Osteoblast (primary cell): ENCODE measurements at places on chromosomes 5 and 9. TPM values are rescaled to one million over a fixed set of nuclear protein-coding genes. Genes with fewer than 3 reads are reported as not detected.

Gene RPS14
- total RNA-seq = 1,720 and 2,211 TPM in 2 replicates

Gene NDOR1
- 5.0 and 6.2 TPM in 2 replicates for total RNA-seq

Gene KIF4B
- not detected in 2 replicates for total RNA-seq

Gene PCDHGB4
- total RNA-seq = 14.1 and 15.9 TPM in 2 replicates

Gene PRUNE2
- 59.2 and 80.0 TPM in 2 replicates for total RNA-seq

Gene PCDHGC5
- total RNA-seq = 3.6 and 5.3 TPM in 2 replicates

Gene DDX4
- total RNA-seq = under 0.01 TPM in 1 of 2 replicates, not detected in the other

Gene C9orf50
- under 0.01 and 0.36 TPM in 2 replicates for total RNA-seq

Gene IFNA2
- total RNA-seq = not detected in 2 replicates

Gene HRH2
- total RNA-seq = 0.36 and 0.59 TPM in 2 replicates

DNA sequence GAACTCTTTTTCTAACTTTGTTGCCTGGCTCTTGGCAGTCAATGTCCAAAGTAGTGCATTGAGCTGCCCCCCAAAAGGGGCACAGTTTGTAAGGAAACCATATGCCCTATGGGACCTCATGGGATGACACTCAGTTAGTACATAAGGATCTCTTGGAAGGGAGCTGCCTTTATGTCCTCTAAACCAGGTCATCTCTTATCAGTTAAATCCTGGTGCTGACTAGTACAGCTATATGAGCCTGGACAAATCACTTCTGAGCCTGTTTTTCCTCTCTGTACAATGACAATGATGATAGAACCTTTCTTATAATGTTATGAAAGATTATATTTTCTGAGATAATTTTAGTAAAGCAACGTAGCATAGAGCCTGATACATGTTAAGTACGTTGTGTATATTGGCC, 44.1 kb downstream of the PIK3R1 start:
- DNase-seq = no peak

DNA sequence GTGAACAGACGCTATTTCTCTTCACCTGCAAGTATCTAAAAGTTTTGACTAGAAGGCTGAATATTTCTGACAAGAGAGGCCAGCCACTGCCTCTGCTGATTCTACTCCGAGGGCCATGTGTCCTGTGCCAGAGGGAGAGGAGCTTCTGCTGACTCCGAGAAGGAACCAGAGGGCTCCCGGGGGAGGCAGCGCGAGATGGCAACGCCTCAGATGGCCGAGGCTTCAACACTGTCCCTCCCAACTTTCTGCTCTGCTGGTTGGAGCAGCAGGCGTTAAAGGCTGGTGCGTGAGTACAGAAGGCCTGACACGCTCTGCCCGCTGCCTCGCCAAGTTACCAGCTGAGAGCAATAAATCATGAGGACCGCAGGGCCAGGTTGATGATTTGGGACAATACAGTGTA, 178.8 kb downstream of the GAPVD1 start:
- peak; percentile 65 for DNase-seq

GRCh38 chr9:75033791-75034473, 5.8 kb upstream of the CARNMT1 start:
- DNase-seq = no peak

DNA sequence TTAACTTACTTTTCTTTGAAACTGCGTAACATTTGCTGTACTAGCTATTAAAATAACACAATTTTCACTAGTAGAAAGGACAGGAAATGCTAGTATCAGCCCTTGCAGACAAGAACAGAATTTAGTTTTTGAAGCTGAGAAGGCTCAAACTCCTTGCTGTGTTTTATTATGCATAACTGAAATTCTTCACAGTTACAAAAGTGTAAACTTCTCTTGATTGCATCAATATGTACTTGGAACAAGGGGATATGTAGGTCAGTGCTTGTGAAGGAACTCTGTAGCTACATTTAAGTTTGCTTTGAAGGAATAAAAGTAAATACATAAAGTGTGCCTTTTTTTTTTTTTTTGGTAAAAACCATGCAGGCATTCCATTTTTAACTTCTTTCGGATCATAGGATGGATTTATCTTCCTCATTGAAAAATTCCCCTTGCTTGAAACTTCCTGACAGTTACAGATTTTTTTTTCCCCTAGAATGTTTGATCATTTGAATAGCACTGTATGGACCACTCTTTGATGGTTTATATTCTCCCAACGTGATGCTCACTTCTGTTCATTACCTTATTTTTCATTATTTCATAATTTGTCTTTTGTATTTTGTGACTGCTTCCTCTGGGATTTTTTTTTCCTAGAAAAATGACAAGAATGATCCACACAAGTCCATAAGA, 94.9 kb upstream of the DAB2 start:
- DNase-seq = no peak

DNA sequence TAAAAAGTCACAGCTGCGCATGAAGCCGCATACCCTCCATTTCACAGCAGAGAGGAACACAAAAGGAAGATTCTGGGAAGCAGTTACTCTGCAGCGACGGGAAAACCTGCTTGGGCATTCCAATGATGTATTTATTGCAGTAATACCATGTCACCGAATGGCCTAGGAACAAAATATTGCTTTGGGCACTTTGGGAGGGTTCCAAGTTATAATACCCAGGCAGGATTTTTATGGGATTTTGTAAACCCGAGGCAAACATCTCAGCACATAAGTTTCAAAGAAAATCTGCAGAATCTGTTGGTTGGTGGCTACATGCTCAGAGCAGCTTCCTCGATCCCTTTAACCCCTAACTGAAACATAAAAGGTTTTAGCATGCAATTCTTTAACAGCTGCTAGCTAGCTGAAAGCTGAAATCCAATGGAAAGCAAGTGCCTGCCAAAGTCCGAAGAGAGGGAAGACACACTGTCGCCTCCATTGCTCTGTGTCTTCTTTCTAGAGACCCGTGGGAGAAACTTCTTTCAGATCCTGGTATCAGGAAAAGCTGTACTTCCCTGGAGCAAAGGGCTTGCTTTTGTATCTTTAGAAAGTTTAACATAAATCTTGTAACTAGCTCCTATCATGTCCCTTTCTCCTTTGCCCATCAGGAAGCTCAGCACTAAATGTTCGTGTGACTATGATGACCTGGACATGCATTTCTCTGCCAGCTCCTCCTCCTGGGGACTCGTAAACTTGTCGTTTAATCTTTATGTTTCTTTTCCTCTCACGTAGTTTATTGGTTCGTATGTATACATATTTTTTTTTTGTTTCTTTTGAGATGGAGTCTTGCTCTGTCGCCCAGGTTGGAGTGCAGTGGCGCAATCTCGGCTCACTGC, 195.0 kb downstream of the MAPKAP1 start:
- no peak for DNase-seq

DNA sequence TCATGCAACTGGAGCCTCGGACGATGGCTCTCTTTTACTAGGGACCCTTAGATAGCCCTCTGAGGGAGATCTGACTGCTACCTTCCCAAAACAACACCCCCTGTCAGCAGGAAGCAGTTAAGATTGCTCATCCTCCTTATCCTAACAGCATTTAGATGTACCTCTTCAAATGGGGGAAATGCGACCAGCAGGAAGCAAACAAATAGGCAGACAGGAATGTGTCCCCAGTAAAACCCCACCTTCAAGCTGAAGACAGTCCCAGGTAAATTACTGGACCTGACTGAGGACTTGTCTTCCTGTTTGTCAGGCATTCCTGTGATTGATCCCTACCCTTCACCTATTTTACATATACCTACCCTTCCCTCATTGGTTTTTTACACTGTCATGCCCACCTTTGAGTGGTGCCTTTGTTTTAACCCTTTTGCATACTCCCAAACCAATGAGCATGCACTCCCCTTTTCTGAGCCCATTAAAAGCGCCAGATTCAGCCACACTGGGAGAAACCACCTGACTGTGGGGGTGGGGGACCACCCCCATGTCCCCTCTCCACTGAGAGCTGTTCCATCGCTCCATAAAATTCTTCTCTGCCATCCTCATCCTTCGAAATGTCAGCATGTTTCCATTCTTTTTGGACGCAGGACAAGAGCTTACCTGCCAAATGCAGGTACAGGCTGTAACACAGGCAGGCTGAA, 954.0 kb upstream of the CDH6 start:
- no peak for DNase-seq

- no peak for DNase-seq
Observed at GRCh38 chr5:139210585-139210984, 12.4 kb upstream of the SIL1 start.

DNA sequence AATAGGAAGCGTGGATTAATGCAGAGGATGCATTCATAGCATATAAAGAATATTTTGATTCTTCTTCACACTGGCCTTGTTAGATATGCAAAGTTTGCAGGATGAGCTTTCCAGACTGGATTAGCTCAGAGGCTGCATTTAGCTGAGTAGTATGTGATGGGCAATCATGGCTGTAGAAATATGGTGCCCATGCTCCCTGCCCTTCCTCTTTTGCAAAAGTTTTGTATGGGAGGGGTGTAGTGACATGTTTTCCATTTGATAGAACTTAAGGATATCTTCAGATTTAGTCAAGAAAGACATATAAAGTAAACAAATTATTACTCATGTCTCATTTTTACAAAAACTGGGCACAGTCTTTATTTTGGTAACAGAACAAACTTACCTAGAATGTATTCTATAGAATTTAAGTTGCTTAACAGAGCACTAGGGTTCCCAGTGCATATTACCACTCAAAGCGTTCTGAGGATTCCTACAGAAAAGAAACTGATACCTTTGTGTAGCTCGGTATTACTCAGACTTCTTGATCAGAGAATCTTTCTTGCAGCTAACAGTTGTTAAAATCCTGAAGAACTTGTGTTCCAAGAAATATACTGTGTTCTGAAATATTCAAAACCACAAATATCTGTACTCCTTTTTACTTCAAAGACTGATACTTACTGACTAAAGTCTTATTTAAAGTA, 9.8 kb downstream of the GTF3C4 start:
- DNase-seq = no peak

DNA sequence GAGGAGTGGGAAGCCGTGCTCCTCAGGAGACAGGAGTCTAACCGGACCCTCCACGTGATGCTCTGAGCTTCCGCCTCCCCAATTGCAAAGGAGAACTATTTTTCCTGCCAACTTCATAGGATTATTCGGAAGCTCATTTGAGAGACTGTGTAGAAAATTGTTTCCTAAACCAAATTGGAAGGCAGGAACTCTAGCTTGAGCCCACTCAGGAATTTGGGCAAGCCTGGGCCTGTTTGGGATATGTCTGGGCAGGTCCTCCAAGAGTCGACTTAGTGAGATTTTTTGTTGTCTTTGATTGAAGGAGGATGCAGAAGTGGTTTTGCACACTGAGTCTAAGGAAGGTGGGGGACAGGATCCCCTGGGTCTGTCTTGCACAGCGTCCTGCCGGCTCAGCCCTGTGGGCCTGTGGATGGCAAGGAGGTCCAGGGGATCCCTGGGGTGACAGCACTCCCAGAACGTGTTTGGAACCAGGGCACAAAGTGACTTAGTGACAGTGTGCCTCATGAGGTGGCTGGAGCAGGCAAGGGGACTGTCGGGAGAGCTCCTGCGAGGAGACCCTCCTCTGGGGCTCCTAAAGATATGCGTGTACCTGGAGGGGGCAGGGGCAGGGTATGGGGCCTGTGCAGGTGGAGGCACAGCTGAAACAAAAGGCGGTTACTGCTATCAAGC, 283.3 kb downstream of the NSG2 start:
- peak; percentile 62 for DNase-seq

DNA sequence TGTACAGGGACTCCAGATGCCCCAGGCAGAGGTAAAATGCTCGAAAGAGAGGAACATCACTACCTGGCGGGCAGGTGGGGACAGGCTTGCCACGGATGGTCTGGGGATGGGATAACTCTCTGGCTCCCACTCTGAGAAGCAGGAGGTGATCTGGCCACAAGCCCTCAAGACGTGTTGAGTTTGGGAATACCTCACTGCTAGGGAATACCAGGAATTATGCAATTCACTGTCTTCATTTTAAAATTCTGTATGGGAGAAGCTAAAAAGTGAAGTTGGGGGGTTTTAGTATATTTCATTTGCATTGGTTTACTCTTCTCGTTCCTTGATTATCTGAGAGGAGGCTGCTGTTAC, 510.4 kb downstream of the CCDC171 start:
- DNase-seq = no peak

DNA sequence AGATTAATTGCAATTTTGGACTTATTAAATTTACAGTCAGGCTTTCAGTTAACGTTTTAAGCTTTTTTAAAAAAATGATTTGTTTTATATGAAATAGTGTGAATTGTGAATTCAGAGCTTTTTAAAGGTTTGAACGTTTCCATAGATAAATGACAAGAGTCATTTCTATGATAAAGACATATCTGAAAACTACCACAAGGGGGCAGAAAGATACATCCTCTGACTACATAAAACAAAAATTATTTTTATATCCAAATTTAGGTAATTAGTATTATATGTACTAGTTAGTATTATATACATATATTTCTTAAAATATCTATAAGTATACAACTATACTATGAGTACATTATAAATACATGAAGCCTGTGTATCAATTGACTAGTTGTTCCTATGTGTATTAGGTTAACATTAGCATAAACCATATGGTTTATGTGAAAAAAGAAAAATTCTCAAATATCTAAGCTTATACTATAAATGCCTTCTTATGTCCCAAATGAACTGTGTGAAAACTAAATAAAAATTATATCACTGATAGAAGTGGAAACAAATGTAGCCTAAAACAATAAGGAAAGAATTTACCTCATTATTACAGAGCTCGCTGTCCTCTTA, 155.2 kb downstream of the MEF2C start:
- DNase-seq = no peak

GRCh38 chr5:155529362-155529761, 515.8 kb downstream of the KIF4B start:
- DNase-seq = no peak

DNA sequence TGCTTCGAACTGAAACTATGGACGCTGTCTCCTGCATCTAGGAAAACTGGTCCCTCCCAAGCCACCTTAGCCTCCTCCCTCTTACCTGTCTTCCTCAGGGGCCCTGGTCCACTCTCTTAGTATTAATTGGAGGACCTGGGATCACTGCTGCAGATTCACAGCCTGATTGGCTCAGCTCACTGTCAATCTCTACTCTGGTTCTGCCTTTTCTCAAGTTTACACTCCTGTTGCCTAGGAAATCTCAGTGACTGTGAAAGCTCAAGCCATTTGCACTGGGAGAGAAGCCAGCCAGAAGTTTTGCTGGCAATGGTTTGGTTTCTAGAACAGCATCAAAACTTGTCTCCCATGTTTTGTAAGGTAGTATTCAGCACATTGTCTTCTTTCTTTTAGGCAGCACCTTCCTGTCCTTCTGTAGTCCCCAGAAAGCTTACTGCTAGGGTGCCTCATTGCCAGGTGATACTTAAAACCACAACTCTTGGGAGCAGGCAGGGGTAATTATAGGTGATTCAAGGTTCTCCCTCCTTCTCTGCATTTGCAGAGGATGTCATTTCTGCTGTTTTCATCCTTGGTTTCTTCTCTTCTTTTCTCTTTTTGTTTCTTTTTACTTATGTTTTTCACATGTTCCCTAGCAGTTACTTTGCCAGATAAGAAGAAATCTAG, at the start of gene CAPSL:
TSS of gene CAPSL (minus strand) at position 55 of the 660 bp plus-strand sequence. CDS start 17,502 bp downstream, outside the sequence.
- no peak for DNase-seq

GRCh38 chr5:123951582-123951977, 439.6 kb downstream of the CSNK1G3 start:
- DNase-seq = peak; percentile 93
